ENCODE measurements at places on chromosomes 7 and 10.

DNA sequence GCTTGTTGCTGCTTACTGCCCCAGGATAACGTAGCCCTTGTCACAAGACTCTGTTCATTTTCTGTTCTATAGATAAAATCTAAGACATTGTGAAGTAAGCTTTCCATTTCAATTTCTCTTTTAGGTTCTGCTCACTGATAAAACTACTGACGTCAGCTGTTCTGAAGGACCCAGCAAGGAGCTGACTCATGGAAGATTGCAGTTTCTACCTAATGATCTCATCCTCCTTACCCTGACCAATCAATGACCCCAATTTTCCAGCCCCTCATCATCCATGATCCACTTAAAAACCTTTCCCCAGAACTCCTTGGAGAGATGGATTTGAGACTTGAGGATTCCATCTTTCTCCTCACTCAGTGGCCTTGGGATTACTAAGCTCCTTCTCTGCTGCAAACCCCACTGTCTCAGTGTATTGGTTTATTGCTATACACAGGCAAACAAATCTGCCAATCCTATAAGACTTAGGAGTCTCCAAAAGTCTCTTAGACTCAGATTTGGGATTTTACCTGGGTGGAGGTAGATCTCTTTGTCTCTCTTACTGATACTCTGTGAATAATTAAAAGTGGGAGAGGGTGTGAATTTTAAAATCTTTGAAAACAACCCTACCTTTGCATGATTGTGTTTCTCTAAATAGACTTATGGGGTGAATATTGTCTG is 109.2 kb upstream of the TRIM24 start:
- DNase-seq = no peak

- DNase-seq = no peak
Observed at GRCh38 chr10:59995862-59996261, 89.5 kb upstream of the CCDC6 start.

- no peak for DNase-seq
Observed at GRCh38 chr7:26760501-26760900, 103.9 kb downstream of the SKAP2 start.

- DNase-seq = peak; percentile 36
Observed at GRCh38 chr7:136925556-136925955, 57.1 kb downstream of the CHRM2 start.

- peak; percentile 89 for DNase-seq
Observed at GRCh38 chr10:3785251-3785850, 342 bp upstream of the KLF6 start.

DNA sequence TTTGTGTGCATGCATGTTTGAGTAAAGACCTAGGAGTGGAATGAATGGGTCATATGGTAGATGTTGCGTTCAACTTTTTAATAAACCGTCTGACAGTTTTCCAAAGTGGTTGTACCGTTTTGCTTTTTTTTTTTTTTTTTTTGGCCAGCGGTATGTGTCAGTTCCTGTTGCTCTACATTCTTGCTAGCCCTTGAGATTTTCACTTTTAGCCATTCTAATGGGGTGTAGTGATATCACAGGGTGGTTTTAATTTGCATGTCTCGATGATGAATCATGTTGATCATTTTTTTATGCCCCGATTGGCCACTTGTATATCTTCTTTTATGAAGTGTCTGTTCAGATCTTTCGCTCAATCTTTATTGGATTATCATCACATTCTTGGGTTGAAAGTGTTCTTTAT is 320.7 kb downstream of the CAMK1D start:
- no peak for DNase-seq

GRCh38 chr7:33399528-33400213 is 270.3 kb downstream of the BBS9 start:
- DNase-seq = no peak

- DNase-seq = peak; percentile 68
Observed at GRCh38 chr10:73076360-73077183, 20.1 kb downstream of the P4HA1 start.

Data from LNCaP clone FGC (cell line).